Tongue (tissue), 3 donors: ENCODE measurements at places on chromosomes 7 and 10. TPM values are rescaled to one million over a fixed set of nuclear protein-coding genes. Genes with fewer than 3 reads are reported as not detected.

GRCh38 chr10:97887399-97887798 is 37.8 kb downstream of the GOLGA7B start:
- DNase-seq, result no peak

The CRYGN gene
- not detected for total RNA-seq

- DNase-seq, result no peak
These were observed 10.2 kb upstream of the FRA10AC1 start for GRCh38 chr10:93712593-93712992.

- DNase-seq, result no peak
These were observed 264.2 kb downstream of the SEC23IP start for GRCh38 chr10:120156614-120157274.

GRCh38 chr7:1152492-1152891 is 7.5 kb downstream of the ZFAND2A start:
- no peak for DNase-seq

GRCh38 chr10:44950326-44951225 is 9.0 kb upstream of the RASSF4 start:
- no peak for DNase-seq

The PAX4 gene
- total RNA-seq, result not detected

DNA sequence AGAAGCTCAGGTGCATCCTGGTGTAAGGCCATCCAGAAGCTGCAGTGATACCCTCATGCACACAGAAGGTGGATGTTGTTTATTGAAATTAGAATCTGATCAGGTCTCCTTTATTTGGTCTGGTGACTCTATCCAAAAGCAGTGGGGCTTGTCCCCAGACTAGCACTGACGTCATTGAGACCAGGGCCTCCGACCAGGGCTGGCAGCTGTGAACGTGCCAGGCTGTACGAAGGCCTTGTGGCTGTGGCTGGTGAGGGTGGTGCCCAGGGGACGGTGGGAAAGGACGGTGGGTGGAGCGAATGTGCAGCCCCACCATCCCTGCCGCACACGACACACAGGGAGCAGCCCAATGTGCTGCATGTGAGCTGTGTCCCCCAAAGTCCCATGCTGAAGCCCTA is 160.0 kb downstream of the ADARB2 start:
- DNase-seq, result no peak

GRCh38 chr10:16466001-16466400 is 29.2 kb downstream of the PTER start:
- DNase-seq, result no peak

GRCh38 chr7:32494946-32495297 is 367 bp upstream of the AVL9 start:
- DNase-seq, result no peak
